ENCODE measurements at places on chromosomes 12 and 14. TPM values are rescaled to one million over a fixed set of nuclear protein-coding genes. Genes with fewer than 3 reads are reported as not detected.

DNA sequence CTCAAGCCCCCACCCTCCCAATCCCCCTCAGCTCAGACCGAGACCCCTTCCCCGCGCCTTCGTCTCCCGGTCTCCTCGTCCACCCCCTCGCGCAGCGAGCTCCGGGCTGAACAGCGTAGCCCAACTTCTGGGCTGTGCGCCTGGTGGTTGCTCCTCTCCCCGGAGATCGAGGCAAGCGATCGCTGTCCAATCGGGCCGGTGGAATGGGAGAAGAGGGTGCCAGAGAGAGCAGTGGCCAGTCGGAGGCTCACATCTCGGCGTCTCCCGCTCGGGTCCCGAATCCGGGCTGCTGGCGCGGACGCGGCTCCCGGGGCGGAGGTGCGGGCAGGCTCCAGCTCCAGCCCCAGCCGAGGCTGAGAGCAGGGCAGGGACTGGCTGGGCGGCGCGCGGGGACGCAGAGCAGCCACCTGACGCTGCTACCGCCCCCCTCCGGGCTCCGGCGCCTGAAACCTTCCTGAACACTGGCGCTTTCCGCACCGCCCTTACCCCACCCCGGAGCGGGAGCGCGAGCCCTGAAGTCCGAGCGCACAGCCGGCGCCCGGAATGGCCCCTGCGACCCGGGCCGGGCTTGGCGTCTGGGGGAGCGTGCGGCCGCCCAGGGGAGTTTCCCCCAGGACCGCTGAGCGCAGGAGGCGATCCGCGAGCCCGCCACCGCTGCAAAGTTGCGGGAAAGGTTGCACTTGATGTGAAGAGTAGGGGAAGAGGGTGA lies 508 bp upstream of the KCNH5 start:
- no peak for DNase-seq

DNA sequence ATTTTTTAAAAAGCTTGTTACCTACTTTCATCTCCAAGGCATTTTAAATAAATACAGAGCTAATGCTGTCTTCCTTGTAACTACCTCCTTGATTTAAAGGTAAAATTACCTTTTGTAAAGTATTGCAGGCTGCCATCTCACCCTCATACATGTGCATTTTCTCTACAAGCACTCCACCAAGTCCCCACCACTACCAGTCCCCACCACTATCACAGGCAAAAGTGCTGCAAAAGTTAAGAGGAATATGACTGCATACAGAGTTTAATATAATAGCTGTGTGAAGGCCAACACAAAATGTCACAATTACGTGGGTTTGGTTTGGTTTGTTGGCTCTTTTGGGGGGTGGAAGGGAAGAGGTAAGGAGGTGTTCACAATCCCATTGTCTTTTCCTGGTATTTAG lies 9.6 kb downstream of the SIX1 start:
- no peak for DNase-seq

GRCh38 chr14:80996049-80996901 lies 40.9 kb downstream of the TSHR start:
- peak; percentile 89 for DNase-seq

GRCh38 chr12:106248312-106248845 lies 559 bp upstream of the CKAP4 start:
- DNase-seq: peak; percentile 39

The GLIPR1L1 gene
- total RNA-seq: not detected

Measured in bronchial epithelial cell (primary cell).